SK-MEL-5 (cell line): ENCODE measurements at places on chromosomes 12 and 14. TPM values are rescaled to one million over a fixed set of nuclear protein-coding genes. Genes with fewer than 3 reads are reported as not detected.

Gene LMO3
- not detected in 2 replicates for total RNA-seq

Gene CLEC4C
- not detected in 2 replicates for total RNA-seq

Gene AP1G2
- total RNA-seq: 13.0 and 14.9 TPM in 2 replicates

Gene ATP6V1D
- 245 and 251 TPM in 2 replicates for total RNA-seq

Gene APOLD1
- total RNA-seq: 55.9 and 57.6 TPM in 2 replicates

Gene BEST3
- total RNA-seq: not detected in 2 replicates

Gene ACVRL1
- 0.05 TPM in 1 of 2 replicates, not detected in the other for total RNA-seq

Gene OTUB2
- total RNA-seq: 3.5 and 4.4 TPM in 2 replicates

Gene GLT8D2
- 1.2 TPM in 1 of 2 replicates, not detected in the other for total RNA-seq

Gene KRT6C
- not detected in 2 replicates for total RNA-seq

Gene MIA2
- 16.9 and 17.9 TPM in 2 replicates for total RNA-seq

Gene B4GALNT3
- 0.34 and 1.2 TPM in 2 replicates for total RNA-seq

Gene SNX6
- 76.3 and 92.8 TPM in 2 replicates for total RNA-seq

Gene PLEKHG7
- total RNA-seq: not detected in 2 replicates

Gene APAF1
- total RNA-seq: 13.9 and 20.8 TPM in 2 replicates

Gene OAS2
- total RNA-seq: 1.3 and 1.9 TPM in 2 replicates

Gene P2RX2
- total RNA-seq: not detected in 2 replicates

Gene FBLN5
- 111 and 119 TPM in 2 replicates for total RNA-seq

Gene WDR20
- 17.5 and 22.1 TPM in 2 replicates for total RNA-seq

Gene GPX2
- not detected in 2 replicates for total RNA-seq

Gene RIPK3
- not detected in 2 replicates for total RNA-seq

Gene EPS8
- 186 and 193 TPM in 2 replicates for total RNA-seq

Gene ADSS1
- 4.2 and 8.9 TPM in 2 replicates for total RNA-seq

Gene HSPA2
- total RNA-seq: 20.8 and 21.1 TPM in 2 replicates

Gene NANOG
- not detected in 2 replicates for total RNA-seq

Gene FAM181A
- not detected in 2 replicates for total RNA-seq

Gene SRRM4
- total RNA-seq: not detected in 2 replicates

Gene ADAM21
- not detected in 2 replicates for total RNA-seq

Gene MEG3
- total RNA-seq: 0.08 TPM in 1 of 2 replicates, not detected in the other

Gene PLXNC1
- total RNA-seq: 48.8 and 52.5 TPM in 2 replicates

Gene GYS2
- total RNA-seq: not detected in 2 replicates

Gene ADAMTS20
- 0.18 and 0.24 TPM in 2 replicates for total RNA-seq

Gene SLC17A8
- 0.11 TPM in 1 of 2 replicates, not detected in the other for total RNA-seq

Gene RPL10L
- total RNA-seq: not detected in 2 replicates

Gene OR4M1
- 0.03 TPM in 1 of 2 replicates, not detected in the other for total RNA-seq

Gene TAMALIN
- total RNA-seq: 25.5 and 26.7 TPM in 2 replicates

Gene DCN
- 30.7 and 40.0 TPM in 2 replicates for total RNA-seq

Gene GALNT16
- 0.16 and 0.35 TPM in 2 replicates for total RNA-seq
